Thoracic aorta (tissue), 2 donors: ENCODE measurements at places on chromosomes 11 and 22.

DNA sequence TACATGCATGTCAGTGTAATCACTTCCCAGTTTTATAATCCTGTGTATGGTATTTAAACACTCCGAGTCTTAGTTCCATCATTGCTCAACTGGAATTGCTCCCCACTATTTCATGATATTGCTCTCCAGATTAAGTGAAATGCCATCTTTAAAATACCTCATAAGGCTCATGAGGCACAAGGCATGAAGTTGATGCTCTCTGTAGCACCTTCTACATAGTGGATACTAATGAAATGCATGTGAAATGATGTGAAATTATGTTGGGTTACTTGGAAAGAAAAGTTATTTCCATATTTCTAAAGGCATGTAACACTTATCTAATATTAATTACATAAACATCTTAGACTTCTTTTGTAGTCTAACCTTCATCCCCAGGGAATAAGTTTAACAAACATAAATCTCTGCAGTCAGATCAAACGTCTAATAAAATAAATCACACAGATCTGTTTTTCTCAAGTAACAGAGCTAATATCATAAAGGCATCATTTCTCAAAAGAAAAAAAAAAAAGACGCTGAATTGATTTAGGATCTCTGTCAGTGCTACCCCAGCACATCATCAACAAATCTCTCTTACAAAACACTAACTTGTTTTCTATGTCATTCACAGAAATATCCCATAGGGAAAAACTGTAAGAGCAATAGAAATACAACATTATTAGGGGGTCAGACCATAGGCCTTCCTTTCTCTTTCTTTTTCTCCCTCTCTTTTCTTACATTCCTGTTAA, 736.0 kb upstream of the LRRC4C start:
- H3K4me1 ChIP-seq = no peaks in the 10 kb centered on the region
- H3K27ac ChIP-seq = no peak overlapping the region
- H3K4me3 ChIP-seq = no peak overlapping the region
- H3K27me3 ChIP-seq = no peaks in the 10 kb centered on the region
- DNase-seq = no peak

DNA sequence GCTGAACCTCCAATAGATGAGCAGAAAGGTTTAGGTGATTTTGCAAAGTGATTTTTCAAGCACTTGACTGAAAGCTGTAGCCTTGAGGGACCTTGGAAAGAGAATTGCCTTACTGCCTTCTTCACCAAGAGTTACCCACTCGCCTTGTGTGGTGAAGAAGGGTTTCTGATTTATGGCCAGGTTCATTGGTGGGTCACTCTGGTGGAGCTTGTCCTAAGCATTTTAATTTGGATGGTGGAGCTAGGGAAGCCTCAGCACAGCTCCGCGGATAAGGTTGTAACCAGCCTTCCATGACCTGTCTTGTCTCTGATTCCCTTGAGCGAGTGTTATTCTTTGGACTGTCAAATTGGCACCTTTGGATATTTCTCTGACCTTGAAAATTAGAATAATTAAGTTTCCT, 226.4 kb downstream of the FAT3 start:
- H3K27ac ChIP-seq = no peak overlapping the region
- no peaks in the 10 kb centered on the region for H3K27me3 ChIP-seq
- no peak for DNase-seq
- H3K4me3 ChIP-seq = no peak overlapping the region
- no peaks in the 10 kb centered on the region for H3K36me3 ChIP-seq
- no peaks in the 10 kb centered on the region for H3K4me1 ChIP-seq

- H3K27ac ChIP-seq = no peak overlapping the region
- H3K36me3 ChIP-seq = no peaks in the 10 kb centered on the region
- H3K4me1 ChIP-seq = no peaks in the 10 kb centered on the region
- no peak for DNase-seq
- H3K4me3 ChIP-seq = no peak overlapping the region
Measured at GRCh38 chr11:15742626-15743519, 613.5 kb downstream of the SOX6 start.

- no peak overlapping the region for H3K27ac ChIP-seq
- no peak for DNase-seq
- no peaks in the 10 kb centered on the region for H3K36me3 ChIP-seq
- no peaks in the 10 kb centered on the region for H3K4me1 ChIP-seq
Measured at GRCh38 chr22:37276776-37277175, 5.5 kb upstream of the CYTH4 start.

- H3K36me3 ChIP-seq = no peaks in the 10 kb centered on the region
- no peak for DNase-seq
- no peaks in the 10 kb centered on the region for H3K27me3 ChIP-seq
- H3K27ac ChIP-seq = no peak overlapping the region
- H3K4me1 ChIP-seq = no peaks in the 10 kb centered on the region
- H3K4me3 ChIP-seq = no peak overlapping the region
Measured at GRCh38 chr11:16166571-16166970, 189.8 kb downstream of the SOX6 start.

DNA sequence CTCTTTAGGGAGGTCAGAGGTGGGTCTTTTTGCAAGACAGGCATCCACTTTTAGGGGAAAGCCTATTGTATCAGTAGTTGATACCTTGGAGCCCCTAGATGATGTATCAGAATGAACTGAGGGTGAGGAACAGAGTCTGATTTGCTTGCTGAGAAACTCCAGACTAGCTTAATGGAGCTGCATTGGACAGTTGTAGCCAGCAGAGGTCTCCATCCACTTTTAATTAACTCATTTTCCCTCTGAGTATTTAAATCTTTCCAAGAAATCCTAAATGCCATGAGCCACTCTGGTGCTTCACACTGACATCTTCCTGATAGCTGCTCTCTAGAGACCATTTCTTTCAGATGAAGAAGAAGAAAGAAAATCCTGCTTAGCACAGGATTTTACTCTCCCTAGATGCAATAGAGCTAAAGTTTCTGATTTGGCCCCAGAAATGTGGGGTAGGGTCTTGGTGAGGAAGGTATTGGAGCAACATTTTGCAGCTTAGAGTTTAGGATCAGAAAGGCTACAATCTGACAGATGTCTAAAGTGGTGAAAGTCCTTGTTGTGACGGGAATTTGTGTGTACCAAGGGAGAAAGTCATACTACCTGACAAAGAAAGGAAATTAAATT, 38.0 kb downstream of the EXT2 start:
- no peaks in the 10 kb centered on the region for H3K27me3 ChIP-seq
- no peak for DNase-seq
- H3K36me3 ChIP-seq = no peaks in the 10 kb centered on the region
- H3K4me1 ChIP-seq = peaks cover 8% of the 10 kb centered on the region
- H3K27ac ChIP-seq = no peak overlapping the region

DNA sequence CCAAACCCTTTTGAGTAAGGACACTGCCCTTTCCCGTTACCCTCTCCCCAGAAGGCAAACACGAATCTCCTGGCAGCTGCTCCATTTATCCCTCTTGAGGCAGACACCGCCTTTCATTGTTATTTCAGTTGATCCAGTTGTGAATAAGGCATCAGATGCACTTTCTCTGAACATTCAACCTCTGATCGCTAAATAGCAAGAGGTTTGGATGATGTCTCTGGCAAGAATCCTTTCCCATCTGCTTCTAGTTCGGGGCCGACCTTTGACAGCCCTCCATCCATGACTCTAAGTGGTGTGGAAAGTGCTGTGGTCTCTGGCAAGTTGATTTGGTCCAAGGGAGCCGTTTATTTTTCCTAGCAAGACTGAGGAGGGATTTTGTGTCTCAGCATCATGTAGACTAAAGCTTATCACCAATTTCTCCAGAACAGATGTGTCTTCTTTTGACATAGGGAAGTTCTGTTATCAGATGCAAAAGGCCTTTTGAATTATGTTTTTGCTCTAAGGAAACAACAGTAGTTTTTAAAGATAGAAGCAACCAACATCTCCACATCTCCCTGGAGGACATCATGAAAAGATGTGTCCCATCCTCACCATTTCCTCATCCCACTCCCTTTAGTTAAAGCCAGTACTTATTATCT, 123.6 kb downstream of the CCDC34 start:
- H3K4me3 ChIP-seq = no peak overlapping the region
- no peak for DNase-seq
- H3K27ac ChIP-seq = no peak overlapping the region
- no peaks in the 10 kb centered on the region for H3K4me1 ChIP-seq
- no peaks in the 10 kb centered on the region for H3K27me3 ChIP-seq

GRCh38 chr11:88377144-88377543, 39.6 kb upstream of the CTSC start:
- H3K4me1 ChIP-seq = no peaks in the 10 kb centered on the region
- no peak overlapping the region for H3K4me3 ChIP-seq
- no peak overlapping the region for H3K27ac ChIP-seq

- no peaks in the 10 kb centered on the region for H3K27me3 ChIP-seq
- no peak overlapping the region for H3K4me3 ChIP-seq
- DNase-seq = no peak
- no peaks in the 10 kb centered on the region for H3K36me3 ChIP-seq
- H3K27ac ChIP-seq = no peak overlapping the region
Measured at GRCh38 chr11:96185220-96185768, 157.7 kb downstream of the MAML2 start.

DNA sequence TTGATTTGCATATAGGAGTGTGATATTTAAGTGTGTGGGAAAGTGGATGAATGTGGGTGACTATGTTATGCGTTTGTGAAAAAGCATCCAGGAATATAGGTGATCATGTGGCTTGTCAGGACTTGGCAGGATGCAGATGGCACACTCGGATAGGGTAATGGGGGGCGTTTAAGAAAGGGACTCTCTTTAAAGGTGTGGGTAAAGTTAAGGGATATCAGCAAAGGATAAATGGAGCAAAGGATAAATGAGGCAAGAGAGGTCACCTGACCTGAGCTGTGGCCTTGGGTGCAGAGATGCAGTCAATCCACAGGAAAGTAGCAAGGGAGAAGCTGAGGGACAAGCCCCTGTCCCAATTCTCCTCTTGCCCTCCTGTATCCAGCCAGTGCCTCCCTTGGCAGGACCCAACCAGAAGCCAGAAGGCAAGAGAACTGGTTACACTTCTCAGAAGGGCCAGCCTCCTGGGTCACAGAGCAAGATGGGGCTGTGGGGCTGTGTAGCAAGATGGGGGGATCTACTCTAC, 47.5 kb upstream of the GRAMD1B start:
- no peaks in the 10 kb centered on the region for H3K4me1 ChIP-seq
- no peak overlapping the region for H3K4me3 ChIP-seq
- no peak for DNase-seq

DNA sequence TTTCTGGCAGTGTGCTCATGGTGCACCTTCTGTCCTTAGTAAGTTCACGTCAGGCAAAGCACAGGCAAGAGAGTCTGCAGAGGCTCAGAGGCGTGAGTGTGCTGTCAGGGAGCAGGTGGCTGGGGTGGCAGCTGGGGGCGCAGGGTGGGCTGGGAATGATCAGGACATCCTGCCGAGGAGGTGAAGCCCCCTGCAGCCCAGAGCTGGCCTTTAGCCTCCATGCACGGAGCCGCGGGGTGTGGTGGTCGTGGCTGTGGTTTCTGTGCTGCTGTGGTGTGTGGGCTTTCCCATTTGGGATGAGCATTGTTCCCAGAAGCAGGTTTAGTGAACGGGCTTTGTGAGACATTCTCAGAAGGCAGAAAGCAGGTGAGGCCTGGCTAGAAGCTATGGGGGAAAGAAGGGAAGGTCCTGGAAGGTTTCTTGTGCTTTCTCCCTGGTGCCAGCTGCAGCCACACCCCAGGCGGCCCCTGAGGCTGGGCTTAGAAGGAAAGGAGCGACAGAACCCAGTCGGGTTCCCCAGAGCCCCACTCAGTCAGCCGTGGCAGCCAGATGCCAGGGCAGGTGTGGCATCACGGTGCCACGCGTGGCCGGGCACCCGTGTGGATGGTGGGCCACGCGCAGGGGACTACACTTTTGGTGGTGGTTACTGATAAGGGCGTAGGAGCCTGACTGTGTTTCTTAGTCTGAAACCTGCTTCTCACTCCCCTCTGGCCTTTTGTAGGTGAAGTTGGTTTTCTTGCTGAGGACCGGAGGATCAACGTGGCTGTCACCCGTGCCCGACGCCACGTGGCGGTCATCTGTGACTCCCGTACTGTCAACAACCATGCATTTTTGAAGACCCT, 32.0 kb downstream of the IGHMBP2 start:
- H3K4me3 ChIP-seq = no peak overlapping the region
- DNase-seq = no peak
- H3K27ac ChIP-seq = no peak overlapping the region
- peaks cover 44% of the 10 kb centered on the region for H3K36me3 ChIP-seq
- no peaks in the 10 kb centered on the region for H3K27me3 ChIP-seq
- H3K4me1 ChIP-seq = peaks cover 1% of the 10 kb centered on the region

GRCh38 chr22:41175546-41175945, 29.6 kb upstream of the L3MBTL2 start:
- peaks cover 63% of the 10 kb centered on the region for H3K36me3 ChIP-seq
- H3K27me3 ChIP-seq = no peaks in the 10 kb centered on the region
- H3K4me3 ChIP-seq = no peak overlapping the region

- H3K27me3 ChIP-seq = no peaks in the 10 kb centered on the region
- H3K36me3 ChIP-seq = no peaks in the 10 kb centered on the region
- DNase-seq = no peak
- no peak overlapping the region for H3K27ac ChIP-seq
- no peak overlapping the region for H3K4me3 ChIP-seq
- H3K4me1 ChIP-seq = peaks cover 5% of the 10 kb centered on the region
Measured at GRCh38 chr11:111305162-111305802, 6.9 kb downstream of the POU2AF3 start.

GRCh38 chr22:42586381-42586780, 28.3 kb downstream of the POLDIP3 start:
- no peak overlapping the region for H3K27ac ChIP-seq
- H3K4me3 ChIP-seq = no peak overlapping the region
- H3K27me3 ChIP-seq = no peaks in the 10 kb centered on the region
- no peaks in the 10 kb centered on the region for H3K4me1 ChIP-seq
- no peak for DNase-seq
- H3K36me3 ChIP-seq = peaks cover 49% of the 10 kb centered on the region

- H3K36me3 ChIP-seq = no peaks in the 10 kb centered on the region
- H3K4me3 ChIP-seq = no peak overlapping the region
- DNase-seq = no peak
- H3K27ac ChIP-seq = peak overlapping the region; percentile 77
- H3K27me3 ChIP-seq = no peaks in the 10 kb centered on the region
Measured at GRCh38 chr22:43007519-43008102, 7.3 kb downstream of the PACSIN2 start.

GRCh38 chr11:86292912-86293616, 9.0 kb upstream of the HIKESHI start:
- no peaks in the 10 kb centered on the region for H3K36me3 ChIP-seq
- DNase-seq = no peak
- H3K27me3 ChIP-seq = no peaks in the 10 kb centered on the region
- no peak overlapping the region for H3K4me3 ChIP-seq
- H3K27ac ChIP-seq = no peak overlapping the region
- no peaks in the 10 kb centered on the region for H3K4me1 ChIP-seq

DNA sequence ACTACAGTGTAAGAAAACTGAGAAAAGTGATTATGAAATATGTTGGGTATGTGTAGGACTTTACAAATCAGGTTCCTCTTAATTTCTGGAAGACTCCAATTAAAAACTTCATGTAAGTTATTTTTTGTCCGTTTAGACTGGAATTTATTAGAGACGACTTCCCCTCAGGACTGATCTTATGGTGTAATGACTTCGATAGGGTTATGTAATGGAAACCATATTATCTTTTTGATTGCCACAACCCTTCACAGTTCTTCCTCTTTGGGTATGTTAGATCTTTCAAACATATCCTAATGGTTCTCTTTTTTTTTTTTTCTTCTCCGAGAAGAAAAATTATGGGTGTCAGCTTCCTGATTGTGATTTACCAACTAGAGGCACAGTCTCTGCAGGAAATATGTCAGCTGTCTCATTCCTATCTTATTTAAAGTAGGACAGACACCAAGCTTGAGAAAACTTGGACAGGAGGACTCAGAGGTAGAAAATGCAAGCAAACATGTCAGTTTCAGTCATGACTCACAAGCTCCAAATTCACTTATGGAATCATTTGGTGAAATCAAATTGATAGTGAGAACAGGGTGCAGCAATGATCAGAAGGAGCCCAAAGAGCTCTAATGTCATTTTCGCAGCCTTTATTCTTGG, 11.1 kb upstream of the LDLRAD3 start:
- H3K27me3 ChIP-seq = peaks cover 4% of the 10 kb centered on the region
- no peak for DNase-seq
- no peaks in the 10 kb centered on the region for H3K36me3 ChIP-seq
- no peaks in the 10 kb centered on the region for H3K4me1 ChIP-seq
- no peak overlapping the region for H3K27ac ChIP-seq
- H3K4me3 ChIP-seq = no peak overlapping the region
